ENCODE measurements at places on chromosomes 7 and 10. TPM values are rescaled to one million over a fixed set of nuclear protein-coding genes. Genes with fewer than 3 reads are reported as not detected.

- H3K27ac ChIP-seq = no peak overlapping the region
- no peaks in the 10 kb centered on the region for H3K4me1 ChIP-seq
- H3K27me3 ChIP-seq = no peaks in the 10 kb centered on the region
- H3K36me3 ChIP-seq = no peaks in the 10 kb centered on the region
Measured at GRCh38 chr10:49781247-49781646, 19.1 kb upstream of the OGDHL start.

The NDUFA5 gene
- 43.3 TPM for total RNA-seq

DNA sequence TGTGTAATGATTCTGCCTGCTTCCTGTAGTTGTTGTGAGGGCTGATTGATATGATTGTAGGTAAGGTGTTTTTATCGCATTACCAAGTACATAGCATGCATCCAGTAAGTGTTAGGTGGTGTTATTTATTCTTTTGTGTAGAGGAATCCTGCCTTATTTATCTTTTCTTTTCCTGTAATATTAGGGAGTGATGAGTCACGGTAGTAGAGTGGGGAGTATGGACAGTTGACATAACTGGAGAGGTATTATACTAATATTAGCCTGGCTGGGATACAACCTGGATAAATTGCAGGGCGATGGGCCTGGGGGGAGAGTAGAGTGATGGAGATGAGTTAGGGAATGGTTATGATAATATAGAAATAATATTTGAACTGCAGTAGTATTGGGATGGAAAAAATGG, 9.8 kb downstream of the SDK1 start:
- DNase-seq = no peak
- no peaks in the 10 kb centered on the region for H3K4me1 ChIP-seq
- H3K36me3 ChIP-seq = no peaks in the 10 kb centered on the region
- no peak overlapping the region for H3K27ac ChIP-seq
- no peak overlapping the region for H3K4me3 ChIP-seq
- H3K27me3 ChIP-seq = no peaks in the 10 kb centered on the region

The PNLIPRP3 gene
- 0.29 TPM for total RNA-seq

The KLF14 gene
- total RNA-seq = 0.15 TPM

GRCh38 chr7:13989126-13989948, at the start of gene ETV1:
TSS of gene ETV1 (minus strand) at chr7:13989666. CDS start at chr7:13989052, 614 bp downstream.
- H3K27me3 ChIP-seq = no peaks in the 10 kb centered on the region
- H3K4me3 ChIP-seq = peak within 1 kb of the TSS; percentile 81
- no peaks in the 10 kb centered on the region for H3K4me1 ChIP-seq
- H3K36me3 ChIP-seq = no peaks in the 10 kb centered on the region
- H3K27ac ChIP-seq = peak within 1 kb of the TSS; percentile 96
